ENCODE measurements at places on chromosomes 5 and 9.

- peak; percentile 82 for ATAC-seq
Measured at GRCh38 chr9:76441551-76442322, 17.2 kb upstream of the GCNT1 start.

- ATAC-seq, result no peak
Measured at GRCh38 chr9:126671381-126671831, 57.7 kb downstream of the LMX1B start.

DNA sequence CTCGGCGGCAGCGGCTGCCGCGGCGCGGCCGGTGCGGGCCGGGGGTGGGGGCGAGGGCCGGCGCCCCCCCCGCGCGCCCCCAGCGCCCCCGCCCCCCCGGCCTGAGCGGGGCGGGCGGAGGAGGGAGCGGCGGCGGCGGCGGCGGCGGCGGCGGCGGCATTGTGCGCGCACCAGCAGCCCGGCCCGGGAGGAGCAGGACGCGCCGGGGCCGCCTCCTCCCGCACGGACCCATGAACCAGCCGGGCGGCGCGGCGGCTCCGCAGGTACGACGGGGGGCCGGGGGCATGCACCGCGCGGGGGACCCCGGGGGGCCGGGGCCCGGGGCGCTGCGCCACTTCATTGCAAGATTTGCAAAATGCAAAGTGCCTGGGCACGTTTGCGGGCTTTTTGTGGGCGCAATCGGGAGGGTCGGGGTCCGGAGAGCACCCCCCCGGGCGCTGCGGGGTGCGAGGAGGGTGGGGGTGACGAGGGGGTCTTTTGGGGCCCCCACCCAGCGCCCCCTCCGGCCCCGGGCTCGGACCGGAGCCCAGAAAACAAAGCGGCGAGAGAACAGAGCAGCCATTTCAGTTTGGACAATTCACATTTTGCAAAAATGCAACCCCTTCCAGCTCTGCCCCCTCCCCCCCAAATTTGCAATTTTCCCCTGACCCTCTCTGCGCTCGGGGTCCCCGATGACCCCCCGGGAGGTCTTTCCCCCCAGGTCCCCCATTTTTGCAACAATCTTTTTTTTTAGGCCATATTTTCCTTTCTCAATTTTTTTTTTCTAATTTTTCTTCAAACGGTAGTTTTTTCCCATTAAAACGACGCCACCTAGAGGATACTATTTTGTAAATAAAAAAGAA, at the start of gene ZNF618:
Gene ZNF618, plus strand, starts transcription at position 159 of the 842 bp plus-strand sequence. Its CDS starts 72 bp downstream, at position 231.
- peak; percentile 68 for ATAC-seq

GRCh38 chr9:88488166-88488565, 46.8 kb upstream of the NXNL2 start:
- no peak for ATAC-seq

DNA sequence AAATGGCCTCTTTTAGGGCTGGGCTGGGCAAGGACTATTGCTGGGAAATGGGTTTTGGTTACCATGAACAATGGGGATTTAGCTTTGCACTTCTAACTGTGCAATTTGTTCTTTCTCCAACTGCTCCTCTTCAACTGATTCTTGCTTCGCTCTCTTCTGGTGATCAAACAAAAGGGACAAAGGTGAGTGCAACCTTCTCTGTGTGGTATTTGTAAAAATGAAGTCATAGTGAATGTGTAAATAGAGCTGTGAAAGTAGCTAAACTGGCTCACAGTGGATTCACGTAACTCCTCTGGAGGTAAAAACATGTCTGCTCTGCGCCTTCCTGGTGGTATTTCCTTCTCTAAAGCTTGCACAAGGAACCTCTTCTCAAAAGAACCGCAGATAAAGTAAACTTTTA, 20.9 kb upstream of the SPINK14 start:
- no peak for ATAC-seq

DNA sequence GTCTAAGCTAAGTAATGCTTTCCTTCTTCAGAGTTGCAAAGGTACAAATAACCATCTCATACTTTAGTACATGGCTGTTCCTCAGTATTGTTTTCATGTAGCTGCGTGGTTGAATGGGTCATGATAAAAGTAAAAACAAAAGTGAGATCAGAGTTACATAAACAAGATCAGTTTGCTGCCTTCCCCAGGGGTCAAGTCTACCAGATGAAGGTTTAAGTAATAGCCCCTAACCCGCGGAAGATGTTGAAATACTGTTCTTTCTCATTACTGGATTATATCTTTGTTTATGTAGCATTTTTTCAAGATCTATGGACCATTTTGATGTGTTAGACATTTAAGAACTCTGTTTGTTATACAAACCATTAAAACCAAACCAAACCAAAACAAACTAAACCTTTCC, 34.1 kb upstream of the ARRDC3 start:
- no peak for ATAC-seq

- no peak for ATAC-seq
Measured at GRCh38 chr9:103615994-103616393, 478.1 kb upstream of the SMC2 start.

DNA sequence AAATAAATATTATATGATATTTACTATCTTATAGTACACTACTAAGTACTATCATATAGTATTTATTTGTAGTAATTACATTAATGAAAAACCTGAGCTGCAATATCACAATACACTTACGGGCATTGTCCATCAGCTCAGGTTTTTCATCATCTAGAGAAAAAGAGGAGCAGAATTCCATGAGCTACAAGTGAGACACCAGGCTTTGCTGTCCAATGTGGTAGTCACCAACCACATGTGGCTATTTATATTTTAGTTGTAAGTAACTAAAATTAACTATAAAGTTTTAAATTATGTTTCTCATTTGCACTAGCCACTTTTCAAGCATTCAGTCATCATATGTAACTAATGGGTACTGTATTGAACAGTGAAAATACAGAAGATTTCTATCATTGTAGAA, 13.8 kb upstream of the NRG2 start:
- no peak for ATAC-seq

DNA sequence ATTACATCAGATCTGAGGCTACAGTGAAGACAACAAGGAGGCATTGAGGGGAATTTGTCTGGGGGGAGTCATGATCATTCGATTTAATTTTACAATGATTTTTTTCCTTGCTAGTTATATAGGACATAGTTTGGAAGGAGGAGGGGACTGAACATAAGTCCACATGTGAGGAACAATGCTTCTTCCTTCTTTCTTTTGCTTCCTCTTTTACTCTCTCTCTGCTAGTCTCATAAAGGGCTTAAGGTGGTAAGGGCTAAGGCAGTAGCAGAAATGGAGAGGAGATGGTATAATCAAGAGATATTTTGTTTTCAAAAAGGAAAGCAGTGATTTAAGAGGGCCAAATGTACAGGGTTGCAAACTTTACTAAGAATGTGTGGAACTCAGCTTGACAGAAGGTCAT, 64.3 kb downstream of the GRIN3A start:
- ATAC-seq, result no peak

GRCh38 chr9:131824155-131824594, 84.3 kb upstream of the RAPGEF1 start:
- ATAC-seq, result no peak

DNA sequence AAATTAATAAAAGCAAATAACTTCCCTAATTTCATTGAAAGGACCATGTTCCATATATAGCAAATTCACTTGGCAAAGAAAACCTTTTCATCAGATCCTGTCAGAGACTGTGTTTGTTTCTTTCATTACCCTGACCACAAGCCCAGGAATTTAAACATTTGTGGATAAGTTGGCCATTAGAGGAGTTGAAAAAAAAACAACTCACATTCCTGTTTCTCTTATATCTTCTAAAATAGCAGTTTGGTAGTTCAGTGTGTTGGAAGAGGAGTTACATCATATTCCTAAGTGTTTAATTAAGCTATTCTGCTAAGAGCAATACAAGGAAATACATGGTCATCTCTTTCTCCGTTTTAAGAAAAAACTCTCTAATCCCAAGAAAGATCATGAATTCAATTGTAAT, 505.6 kb downstream of the TLE1 start:
- ATAC-seq, result no peak

DNA sequence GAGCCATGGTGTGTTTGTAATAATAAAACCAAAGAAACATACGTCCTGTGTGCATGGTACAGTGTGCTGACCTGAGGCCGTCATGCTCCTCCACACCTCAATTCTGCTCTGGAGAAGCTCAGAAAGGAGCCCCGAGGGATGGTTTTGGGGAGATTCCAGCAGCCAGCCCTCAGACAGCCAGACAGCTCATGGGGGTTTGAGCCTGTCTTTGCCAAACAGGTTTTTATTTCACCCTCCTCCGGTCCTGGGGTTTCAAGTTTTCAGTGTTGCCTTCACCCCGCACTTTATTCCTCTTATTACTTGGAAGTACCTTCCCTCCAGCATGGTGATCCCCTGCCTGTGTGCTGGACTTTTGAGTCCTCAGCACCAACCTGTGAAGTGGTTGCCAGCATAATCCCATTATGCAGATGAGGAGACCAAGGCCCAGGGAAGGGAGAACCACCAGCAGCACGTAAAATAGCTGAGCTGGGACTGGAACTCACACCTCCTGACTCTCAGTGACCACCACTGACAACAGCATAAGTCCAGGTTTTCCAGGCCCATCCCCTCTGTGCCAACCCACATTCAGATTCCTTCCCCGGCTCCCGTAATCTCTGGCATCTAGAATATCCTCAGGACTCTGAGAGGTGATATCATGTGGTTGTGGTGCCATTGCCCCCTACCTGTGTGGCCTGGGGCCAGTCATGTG, 35.1 kb downstream of the TGFBI start:
- ATAC-seq, result no peak

DNA sequence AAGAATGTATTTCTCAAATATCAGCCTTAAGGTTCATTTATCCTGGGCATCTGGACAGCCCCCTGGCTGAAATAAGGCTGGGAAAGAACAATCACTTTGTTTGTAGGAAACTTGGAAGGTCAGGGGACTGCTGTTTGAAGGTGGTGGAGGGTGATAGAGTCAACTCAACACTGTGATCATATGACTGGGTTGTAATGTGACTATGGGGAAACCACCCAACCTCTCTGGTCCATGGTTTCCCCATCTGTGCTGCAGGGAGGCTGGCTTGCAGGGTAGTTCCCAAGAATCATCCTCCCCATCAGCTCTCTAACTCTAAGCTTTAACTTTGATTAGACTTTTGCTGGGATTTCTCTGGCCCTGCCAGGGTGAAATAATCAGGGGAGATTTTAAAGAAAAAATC, 10.0 kb downstream of the INSYN2B start:
- peak; percentile 58 for ATAC-seq

GRCh38 chr5:17143335-17143734, 74.1 kb upstream of the BASP1 start:
- no peak for ATAC-seq

GRCh38 chr5:1494780-1495524, 28.8 kb downstream of the LPCAT1 start:
- peak; percentile 15 for ATAC-seq

- no peak for ATAC-seq
Measured at GRCh38 chr5:64519263-64519662, 13.4 kb downstream of the RGS7BP start.

DNA sequence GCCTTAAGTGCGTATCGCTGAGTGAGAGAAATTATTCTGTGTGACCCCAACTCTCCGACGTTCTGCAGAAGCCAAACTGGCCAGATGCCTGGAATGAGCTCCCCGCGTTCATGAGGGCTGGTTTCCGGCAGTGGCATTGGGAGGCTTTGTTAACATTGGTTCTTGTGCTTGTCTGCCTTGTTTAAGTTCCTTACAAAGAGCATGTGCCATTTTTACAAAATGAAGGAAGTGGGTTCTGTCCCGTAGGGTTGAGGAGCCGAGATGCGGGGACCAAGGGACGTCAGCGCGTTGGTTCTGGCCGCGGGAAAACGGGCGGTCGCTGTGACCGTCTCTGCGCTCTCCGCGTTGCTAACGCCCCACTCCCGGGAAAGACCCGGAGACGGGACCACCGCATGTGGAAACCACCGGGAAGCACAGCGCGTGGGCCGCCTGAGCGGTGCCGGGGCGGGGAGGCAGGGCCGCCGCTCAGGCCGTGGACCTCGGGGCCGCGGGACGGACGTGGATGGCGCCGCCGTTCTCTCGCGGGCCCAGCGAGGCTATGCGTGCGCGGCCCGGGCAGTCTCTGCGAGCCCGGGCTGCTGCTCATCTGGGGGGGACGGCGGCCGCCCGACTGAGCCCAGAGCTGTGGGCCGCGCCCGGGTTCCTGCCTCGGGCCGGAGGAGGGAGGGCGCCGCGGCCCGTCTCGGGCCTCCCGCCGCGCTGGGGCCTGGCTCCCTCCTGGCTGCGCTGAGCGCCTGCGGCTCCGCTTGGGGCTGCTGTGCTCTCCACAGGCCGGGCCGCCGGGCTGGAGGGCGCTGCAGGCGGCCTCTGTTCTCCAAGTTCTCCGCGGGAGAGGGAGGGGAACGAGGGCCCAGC, 13.4 kb downstream of the RABL6 start:
- ATAC-seq, result no peak

GRCh38 chr5:151139015-151139414, 18.6 kb downstream of the ANXA6 start:
- ATAC-seq, result no peak

GRCh38 chr9:73149371-73150067, 2.1 kb upstream of the ANXA1 start:
- peak; percentile 69 for ATAC-seq

- no peak for ATAC-seq
Measured at GRCh38 chr5:88051148-88051547, 217.5 kb downstream of the TMEM161B start.

DNA sequence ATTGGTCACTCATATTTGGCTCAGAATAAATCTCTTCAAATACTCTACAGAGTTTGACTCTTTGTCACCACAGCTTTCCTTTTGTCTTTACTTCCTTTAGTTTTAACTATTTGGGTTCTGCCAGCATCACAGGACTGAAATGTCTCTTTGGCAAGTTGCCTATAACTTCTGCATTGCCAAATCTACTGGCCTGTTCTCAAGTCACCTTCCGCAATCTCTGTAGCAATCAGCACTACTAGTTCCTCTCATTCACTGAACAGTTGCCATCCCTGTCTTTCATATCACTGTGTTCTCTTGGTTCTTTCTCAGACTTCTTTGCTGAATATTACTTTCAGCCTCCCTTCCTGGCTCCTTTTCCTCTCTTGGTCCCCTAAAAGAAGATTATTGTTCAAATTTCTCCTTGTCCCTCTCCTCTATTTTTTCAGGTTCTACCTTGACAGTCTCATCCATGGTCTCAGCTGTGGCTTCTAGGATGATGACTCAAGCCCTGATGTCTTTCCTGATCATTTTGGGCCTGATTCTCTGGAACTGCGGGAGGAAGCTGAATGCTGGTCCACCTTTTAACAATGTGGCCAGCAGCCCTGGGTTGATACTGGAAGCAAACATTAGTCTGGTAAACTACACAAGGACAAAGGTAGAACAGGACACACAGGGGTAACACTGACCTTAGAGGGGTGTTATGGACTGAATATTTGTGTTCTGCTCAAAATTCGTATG, 44.0 kb upstream of the LIFR start:
- no peak for ATAC-seq

Data from activated T-helper 17 cell treated with anti-CD3 and anti-CD28 coated beads, Interleukin-2, amount 50 U/mL, for 72 hours (primary cell).